KBM-7 (cell line): ENCODE measurements at places on chromosomes 5 and 9.

GRCh38 chr5:56432321-56432720, 199.2 kb upstream of the ANKRD55 start:
- DNase-seq, result no peak

DNA sequence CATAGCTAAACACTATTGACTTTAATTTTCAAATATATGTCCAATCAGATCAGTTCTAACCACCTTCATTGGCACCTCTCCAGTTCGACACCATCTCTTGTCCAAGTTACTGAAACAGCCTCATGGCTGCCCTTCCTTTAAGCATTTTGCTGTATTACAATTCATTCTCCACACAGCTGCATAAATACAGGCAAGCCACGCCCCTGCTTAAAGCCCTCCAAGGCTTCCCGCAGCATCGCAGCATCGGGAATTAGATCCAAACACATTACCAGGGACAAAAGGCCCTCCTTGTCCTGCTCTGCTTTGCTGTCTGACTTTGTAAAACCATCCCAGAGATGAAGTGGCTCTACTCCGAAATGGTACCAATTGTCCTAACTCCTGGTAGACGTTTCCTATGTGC, 75.1 kb upstream of the RAI14 start:
- DNase-seq, result no peak

GRCh38 chr9:82570226-82570625, 492.7 kb downstream of the RASEF start:
- no peak for DNase-seq

GRCh38 chr9:36936498-36936831, 97.6 kb downstream of the PAX5 start:
- no peak for DNase-seq
